Activated T-cell treated with anti-CD3 and anti-CD28 coated beads, Interleukin-2, amount 50 U/mL, for 4 hours (primary cell): ENCODE measurements at places on chromosomes 6 and 20.

- no peak for DNase-seq
These were observed 7.9 kb downstream of the COL9A3 start for GRCh38 chr20:62824476-62825332.

GRCh38 chr20:51647674-51648570, 105.4 kb upstream of the NFATC2 start:
- no peak for DNase-seq

GRCh38 chr20:62675877-62676260, 32.8 kb upstream of the NTSR1 start:
- DNase-seq = no peak

DNA sequence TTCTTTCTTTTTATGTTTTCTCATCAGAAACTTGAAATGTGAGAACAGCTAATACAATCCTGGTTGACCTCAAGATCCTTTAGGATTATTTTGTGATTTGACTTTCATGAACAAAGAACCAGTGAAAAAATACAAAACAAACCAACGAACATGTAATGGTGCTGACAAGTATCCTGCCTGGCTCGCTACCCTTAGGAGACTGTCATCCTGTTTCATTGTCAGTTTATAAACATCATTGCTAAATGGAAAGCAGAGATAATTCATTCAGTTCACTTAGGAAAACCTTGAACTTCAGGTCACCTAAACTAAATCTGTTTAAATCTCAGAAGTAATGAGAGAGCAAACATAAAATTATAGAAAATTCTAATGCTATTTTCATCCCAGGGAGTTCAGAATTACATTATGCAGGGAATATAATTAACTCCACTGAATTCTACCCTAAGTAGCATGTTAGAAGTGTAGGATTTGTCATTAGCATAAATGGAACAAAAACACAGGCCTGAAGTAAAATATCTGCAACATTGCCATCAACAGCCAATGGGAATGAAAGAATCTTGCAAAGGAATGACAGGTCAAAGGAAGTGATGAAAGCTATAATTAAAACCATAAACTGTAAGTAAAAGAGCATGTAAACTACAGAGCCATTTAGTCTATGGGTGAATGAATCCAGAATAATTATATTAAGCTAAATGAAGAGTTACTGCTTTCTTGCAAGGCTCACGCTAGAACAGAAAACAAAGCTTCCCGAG, 401.2 kb upstream of the MANEA start:
- no peak for DNase-seq

GRCh38 chr6:113110211-113110610, 746.9 kb upstream of the MARCKS start:
- DNase-seq = no peak

GRCh38 chr6:159378411-159379328, 209.5 kb downstream of the FNDC1 start:
- DNase-seq = no peak

DNA sequence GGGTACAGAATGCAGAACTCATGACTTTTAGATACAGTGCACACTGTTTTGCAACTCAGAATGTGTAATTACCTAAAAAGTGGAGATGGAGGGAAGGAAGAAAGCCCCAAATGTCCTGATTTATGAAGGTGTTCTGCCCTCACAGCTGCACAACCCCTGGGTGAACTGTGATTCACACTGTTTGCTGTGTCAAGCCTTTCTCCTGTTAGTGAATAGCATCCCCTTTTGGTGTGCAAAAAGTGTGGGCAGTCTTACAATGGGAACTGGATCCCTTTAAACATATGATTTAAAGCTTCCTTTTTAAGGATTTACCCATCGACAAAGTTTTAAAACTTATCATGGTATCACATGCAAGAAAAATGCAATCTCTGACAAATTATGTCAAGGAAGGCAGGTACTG, 633.4 kb upstream of the EPHA7 start:
- DNase-seq = no peak

DNA sequence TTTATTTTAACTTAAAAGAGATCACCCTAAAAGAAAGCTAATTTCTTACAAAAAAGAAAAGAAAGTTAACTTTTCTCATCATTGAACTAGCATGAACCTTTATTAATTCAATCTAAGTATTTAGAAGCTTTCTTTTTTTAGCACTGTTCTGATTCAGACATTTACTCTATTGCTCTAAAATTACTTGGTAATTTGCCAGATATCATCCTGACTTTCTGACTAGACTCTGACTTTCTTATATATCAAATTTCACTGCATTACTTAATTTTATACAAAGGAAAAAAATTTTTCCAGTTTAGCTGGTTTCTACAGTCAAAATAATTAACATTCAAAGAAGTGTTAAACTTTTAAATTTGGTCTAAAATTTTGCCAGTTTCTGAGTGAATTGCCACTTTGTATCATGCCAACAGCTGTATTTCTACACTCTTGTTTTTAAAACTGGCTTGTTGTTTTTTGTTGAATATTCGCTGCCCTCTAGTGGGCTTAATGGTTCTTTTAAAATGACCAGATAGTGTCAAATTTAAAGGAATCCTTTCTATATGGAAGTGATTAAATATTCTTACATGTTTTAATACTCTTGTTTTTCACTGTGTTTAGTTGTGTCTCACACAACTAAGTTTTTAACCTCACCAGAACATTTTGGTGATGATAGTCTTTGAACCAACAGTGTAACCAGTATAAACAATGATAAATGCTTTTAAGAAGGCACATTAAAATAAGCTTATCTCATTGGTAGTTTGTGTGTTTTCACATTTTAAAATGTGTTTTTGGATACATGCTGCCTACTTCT, 102.0 kb downstream of the POPDC3 start:
- no peak for DNase-seq

GRCh38 chr6:155450240-155450581, 5.4 kb downstream of the NOX3 start:
- DNase-seq = no peak

DNA sequence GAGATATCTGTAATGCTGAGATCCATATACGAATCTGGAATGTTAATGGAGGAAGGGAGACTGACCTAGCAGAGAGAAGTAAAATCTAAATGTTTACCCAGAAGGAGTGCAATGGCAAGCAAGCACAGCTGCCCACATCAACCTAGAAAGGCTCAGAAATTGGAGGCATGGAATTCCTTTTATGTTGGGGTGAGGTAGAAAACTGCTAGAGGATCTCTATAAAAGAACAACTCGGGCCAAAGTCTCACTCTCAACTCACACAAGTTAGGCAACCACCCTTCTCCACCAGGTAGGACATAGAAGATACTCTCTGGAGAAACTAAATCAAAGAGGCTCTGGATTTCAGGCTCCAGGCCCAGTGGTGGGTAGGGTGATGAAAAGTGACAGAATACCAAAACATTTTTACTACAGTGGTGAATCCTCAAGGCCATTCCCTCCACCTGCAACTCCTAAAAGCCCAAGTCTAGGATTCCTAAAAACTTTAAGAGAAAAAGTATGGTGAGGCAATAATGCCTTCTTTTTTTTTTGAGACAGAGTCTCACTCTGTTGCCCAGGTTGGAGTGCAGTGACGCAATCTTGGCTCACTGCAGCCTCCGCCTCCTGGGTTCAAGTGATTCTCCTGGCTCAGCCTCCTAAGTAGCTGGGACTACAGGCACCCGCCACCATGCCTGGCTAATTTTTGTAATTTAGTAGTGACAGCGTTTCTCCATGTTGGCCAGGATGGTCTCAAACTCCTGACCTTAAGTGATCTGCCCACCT, 9.5 kb upstream of the ADGRG6 start:
- no peak for DNase-seq

DNA sequence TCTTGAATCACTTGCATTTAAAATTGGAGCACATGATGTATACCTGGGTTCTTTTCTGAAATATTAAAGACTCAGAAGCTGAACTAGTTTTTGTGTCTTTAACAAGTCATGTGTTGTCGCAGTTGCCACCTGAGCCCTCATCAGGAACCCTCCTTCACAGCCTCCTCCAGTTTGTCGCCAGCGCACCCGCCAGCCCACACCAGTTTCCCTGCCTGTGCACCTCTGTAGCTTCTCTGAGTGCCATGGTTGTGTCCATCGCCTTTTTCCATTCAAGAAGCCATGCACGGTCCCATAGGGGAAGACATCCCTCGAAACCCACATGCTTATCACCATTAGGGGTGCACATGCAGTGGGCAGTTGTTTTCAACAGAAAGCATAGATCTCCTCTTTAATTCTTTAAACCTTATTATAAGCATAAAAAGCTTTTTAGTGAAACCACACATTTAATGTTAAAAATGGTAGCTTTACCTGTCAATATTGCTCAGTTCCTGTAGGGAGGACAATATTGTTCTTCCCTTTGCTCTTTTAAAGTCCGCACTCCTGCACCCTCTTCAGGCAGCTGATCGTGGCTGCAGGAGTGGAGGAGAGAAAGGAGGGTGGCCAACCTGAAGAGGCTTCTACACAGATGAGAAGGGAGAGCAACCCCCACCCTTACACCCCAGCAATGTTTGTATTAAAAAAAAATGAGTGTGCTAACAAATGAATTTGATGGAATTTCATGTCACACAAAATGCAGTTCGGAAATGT, 121.9 kb downstream of the CFAP61 start:
- no peak for DNase-seq

GRCh38 chr6:112036088-112036637, 17.7 kb upstream of the CCN6 start:
- no peak for DNase-seq

DNA sequence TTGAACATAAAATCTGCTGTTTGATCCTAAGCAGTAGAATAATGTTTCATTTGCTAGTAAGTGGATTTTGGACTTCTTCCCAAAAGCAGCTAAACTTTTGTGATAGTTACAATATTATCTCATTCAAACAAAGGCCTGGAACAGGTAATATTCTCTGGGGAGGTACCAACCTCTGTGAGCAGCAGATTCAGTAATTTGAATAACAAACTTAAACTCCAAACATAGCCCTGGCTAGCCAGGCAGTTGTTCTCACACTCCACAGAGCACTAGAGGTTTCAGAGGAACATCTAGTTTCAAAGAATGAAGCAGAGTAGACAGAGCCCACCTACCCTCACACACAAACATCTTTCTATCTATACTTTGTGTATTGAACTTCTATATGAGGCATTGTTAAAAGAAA, 40.9 kb downstream of the LGSN start:
- no peak for DNase-seq

GRCh38 chr20:34526466-34526865, 10.2 kb downstream of the DYNLRB1 start:
- DNase-seq = no peak

DNA sequence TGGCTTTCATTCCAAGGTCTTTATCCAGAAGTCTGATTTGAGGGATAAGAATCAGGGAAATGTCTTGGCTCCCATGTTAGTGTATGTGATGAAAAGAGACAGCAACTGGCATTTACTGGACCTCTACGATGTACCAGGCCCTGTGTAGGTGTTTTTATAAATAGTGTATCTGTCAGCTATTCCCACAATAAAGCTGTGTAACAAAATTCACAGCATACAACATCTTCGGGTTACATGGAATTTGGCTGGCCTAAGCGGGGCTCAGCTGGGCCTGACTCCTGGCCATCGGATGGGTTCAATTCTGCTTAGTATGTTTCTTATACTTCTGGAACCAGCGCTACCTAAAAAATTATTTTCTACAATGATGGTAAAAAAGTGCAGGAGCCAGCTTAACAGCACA, 128.2 kb downstream of the SNX5 start:
- no peak for DNase-seq

GRCh38 chr20:47198254-47198671, 158.2 kb downstream of the ZMYND8 start:
- DNase-seq = no peak

GRCh38 chr6:149830731-149831307, 33.3 kb downstream of the LRP11 start:
- DNase-seq = no peak

GRCh38 chr20:7859356-7859802, 80.9 kb downstream of the HAO1 start:
- no peak for DNase-seq

DNA sequence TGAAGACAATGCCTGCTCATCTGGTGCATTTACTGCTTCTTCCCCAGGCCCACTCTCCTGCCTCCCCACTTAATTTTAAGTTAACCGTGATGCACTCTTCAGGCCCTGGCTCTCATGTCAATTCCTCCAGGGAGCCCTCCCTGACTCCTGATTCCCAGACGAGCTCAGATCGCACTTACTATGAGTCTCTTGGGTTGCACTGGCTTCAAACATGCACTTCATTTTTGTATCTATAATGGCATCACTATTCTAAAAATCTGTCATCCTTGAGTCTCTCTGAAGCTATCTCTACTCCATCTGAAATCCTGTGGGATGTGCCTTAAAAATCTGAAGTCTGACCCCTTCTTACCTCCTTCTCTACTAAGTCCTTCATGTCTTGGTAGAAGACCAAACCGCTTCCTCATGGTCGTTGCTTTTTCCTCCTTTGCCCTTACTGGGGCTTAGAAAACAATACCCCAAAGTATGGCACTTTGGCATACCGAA, 24.7 kb downstream of the COX4I2 start:
- DNase-seq = no peak

DNA sequence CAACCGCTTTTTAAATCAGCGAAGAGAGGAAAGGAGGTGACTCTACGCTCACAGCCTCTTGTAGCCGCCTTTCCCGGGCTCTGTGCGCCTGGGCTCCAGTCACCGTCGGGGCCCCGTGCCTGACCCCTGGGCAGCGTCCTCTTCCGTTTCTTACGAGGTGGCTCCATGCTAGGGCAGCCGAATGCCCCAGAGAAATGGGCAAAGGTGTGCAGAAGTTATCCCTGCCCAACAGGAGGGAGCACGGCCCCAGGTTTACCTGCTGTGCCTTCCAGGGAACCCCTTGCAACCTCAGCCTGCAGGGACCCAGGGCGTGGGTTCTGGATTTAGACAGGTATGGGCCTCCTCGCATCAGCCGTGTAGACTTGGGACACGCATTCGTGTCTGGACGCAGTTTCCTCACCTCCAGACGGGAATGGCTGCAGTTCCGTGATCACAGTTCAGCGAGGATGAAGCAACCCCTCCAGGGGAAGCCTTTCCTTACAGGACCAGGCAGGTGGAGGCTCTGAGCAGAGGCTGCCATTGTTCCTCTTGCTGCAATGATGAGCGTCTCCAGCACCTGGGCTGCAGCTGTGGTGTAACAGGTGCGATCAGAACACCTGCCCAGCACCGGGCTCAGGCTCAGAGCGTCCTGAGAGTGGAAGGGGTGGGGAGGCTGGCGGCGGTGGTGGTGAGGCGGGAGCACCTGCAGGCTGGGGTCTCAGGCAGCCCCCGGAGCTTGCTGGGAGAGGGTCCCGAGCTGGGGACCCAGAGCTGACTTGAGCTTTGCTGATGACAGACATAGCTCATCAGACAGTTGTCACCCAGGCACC, 81.3 kb upstream of the BHLHE23 start:
- DNase-seq = peak; percentile 2

GRCh38 chr20:20731000-20731944, 18.8 kb upstream of the RALGAPA2 start:
- no peak for DNase-seq
